Stimulated activated CD8-positive, alpha-beta memory T cell treated with anti-CD3 and anti-CD28 coated beads, Interleukin-7, amount 100 ng/mL, for 1 hour (primary cell): ENCODE measurements at places on chromosomes 12 and 14.

DNA sequence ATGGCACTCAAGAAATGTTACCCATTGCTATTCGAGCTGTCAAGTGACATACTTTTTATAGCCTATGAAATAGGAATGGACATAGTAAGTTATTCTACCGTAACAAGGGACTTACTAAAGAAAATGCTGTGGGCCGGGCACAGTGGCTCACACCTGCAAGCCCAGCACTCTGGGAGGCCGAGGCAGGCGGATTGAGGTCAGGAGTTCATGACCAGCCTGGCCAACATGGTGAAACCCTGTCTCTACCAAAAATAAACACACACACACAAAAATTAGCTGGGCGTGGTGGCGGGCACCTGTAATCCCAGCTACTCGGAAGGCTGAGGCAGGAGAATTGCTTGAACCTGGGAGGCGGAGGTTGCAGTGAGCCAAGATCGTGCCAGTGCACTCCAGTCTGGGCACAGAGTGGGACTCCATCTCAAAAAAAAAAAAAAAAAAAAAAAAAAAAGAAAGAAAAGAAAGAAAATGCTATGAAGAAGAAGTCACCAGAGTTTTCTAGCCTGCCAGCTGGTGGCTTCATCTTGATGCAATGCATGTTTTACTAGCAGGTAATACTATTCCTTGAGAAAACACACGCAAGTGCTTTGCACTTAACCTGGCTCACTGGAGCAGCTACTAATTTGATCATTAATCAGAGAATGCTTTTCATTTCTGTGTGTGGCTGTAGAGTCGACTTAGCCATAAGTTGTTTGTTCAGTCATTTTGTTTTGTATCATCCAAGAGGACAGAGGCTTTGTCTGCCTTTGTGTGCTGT, 166.7 kb upstream of the MYL2 start:
- DNase-seq, result no peak

DNA sequence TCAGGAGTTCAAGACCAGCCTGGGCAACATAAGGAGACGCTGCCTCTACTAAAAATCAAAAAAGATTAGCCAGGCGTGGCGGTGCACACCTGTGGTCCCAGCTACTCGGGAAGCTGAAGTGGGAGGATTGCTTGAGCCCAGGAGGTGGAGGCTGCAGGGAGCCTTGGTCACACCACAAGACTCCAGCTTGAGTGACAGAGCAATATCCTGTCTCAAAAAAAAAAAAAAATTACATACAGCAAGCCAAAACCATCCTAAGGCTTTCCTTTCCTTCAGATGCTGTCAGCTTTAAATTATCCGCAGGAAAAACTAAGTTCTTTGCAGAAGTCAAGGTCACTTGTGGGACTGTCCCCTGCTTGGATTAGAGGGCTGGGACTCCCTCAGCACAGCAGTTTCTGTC, 1.3 kb downstream of the CS start:
- no peak for DNase-seq

- DNase-seq, result no peak
Observed at GRCh38 chr14:63483315-63483714, 59.9 kb downstream of the PPP2R5E start.

DNA sequence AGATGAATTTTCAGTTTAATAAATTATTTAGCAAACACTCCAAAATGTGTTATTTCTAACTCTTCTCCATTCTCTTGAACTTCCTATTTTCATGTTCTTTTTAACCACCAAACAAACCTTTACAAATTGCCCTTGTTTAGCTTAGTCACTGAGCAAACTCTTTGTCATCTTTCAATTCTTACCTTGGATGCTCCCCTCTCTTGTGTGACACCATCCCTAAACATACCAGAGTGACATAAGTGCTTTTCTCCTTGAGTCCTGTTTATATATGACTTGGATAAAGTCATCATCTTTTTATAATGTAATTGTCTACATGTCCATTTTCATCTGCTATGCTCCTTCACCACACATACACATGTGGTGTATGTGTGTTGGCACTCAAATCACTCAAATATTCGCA, 3.4 kb upstream of the TMEM19 start:
- DNase-seq, result no peak

GRCh38 chr12:52686063-52686462, 5.9 kb upstream of the KRT1 start:
- no peak for DNase-seq
